CD4-positive, alpha-beta T cell treated with Interleukin-21 for 1 hour (primary cell): ENCODE measurements at places on chromosomes 16 and 17.
A peak's percentile ranks its signal among the peaks of the same experiment; 100 is the strongest.

DNA sequence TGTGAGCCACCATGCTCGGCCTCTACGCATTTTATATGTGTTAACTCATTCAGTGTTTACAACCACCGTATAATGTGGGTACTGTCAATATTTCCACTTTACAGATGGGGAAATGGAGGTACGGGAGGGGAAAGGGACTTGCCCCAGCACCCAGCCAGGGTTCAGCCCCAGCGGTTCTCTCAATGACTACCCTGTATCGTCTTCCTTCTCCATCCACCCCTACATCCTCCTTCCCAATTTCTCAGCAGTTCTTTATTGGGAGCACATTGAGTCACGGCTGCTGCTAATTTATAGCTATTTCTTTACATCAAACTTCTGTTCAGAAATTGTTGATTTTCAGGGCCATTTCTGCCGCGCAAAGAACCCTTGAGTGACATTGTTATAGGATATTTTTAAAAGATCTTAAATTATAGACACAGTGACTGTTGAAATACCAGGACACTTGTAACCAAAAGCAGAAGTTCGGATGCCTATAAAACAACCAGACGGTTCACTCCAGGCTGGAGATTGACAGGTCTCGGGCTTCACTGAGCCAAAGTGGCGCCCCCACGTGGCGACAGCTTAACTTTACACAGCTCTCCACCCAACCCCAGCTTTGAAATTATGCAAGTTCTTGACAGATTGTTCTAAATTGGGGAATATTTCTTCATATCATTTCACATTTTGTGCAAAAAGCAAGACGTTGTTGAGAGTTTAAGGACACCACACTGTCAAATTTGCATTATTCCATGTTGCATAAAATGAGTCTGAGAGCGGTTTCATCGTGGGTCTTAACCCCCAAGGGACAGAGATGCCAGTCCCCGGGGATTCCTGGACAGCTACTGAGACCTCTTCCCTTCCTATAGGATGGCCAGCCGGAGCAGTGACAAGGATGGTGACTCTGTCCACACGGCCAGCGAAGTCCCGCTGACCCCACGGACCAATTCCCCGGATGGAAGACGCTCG lies 11.8 kb downstream of the SYT17 start:
- peak; percentile 35 for DNase-seq

DNA sequence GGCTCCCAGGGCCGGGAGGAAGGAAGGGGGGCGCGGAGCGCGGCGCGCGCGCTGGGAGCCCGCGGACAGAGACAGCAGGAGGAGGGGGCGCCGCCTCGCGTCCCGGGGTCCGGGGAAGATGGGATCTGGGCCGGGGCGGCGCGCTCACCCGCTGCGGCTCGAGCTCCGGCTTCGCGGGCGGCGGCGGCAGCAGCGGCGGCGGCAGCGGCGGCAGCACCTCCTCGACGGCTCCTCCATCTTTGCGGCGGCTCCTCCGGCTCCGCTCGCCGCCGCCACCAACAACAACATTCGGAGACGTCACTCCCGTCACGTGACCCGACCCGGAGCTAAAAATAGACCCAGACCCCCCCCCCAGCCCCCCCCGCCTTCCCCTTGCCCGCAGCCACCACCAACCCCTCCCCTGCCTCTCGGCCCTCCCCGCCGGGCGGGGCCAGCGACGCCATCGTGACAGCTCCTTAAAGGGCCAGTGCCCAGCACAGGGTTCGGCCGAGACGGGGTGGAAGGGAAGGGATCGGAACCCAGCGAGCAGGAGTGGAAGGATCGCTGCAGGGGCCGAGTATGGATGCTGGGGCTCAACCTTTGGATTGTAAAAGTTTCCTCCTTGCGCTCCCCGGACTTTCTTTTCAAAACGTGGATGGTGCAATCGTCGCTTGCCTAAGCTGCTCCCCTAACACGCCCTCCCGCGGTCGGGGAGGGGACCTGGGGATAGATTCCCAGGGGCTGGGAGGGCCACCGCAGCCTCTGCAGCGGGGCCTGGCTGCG lies at the start of gene HDAC5:
Gene HDAC5, minus strand, starts transcription at position 286 of the 762 bp plus-strand sequence. CDS start 6,126 bp downstream, outside the sequence.
- peak; percentile 96 for DNase-seq

DNA sequence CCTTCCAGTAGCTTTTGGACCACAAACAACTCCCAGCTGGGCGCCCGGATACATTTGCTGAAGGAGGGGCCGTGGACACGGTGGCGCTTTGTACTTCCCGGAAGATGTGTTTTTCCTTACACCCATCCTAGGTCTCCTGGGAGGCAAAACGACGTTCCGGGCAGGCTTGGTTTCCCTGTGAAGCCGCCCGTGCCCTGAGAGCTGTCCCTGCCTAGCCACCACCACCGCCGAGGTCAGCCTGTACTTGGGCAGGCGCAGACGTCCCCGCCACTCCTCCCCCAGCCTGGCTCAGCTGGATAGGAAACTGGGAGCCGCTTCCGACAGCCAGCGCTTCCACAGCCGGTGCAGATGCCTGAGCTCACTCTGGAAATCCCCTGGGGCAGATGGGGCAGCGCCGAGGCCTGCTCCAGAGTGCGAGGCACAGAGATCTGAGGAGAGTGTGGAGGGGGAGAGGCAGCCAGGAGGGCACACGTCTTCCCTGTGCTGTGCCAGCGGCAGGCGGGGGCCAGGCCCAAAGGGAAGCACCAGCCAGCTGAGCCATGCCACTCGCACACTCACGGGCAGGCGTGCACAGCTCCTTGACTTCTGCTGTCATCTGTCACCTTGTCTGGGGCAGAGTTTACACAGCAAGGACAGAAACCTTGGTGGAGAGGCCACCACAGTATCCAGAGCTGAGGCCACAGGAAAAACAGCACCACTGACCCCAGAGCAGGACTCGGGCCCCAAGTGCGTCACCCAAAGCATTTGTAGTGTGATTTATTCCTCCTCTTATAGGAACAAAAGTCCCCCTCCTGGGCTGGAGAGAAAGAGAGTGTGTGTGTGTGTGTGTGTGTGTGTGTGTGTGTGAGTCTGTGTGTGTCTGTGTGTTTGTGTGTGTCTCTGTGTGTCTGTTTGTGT lies 3.0 kb downstream of the RHBDF2 start:
- DNase-seq: no peak

DNA sequence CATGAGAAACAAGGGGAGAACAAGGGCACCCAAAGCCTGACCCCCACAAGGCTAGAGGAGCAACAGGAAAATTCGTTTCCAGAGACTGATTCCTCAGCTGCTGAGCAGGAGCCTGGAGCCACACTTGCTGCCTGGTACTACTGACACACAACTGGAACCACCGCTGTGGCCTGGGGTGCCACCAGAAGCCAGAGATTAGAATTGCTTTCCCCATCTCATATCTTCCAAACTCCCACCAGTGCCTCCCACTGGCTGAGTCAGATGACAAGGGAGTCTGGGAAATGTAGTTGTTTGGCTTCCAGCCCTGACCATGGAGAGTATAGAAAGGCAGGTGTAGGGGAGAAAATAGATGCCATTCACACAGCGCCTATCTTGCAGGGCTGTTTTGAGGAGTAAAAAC lies 4.1 kb upstream of the TMEM11 start:
- DNase-seq: no peak

DNA sequence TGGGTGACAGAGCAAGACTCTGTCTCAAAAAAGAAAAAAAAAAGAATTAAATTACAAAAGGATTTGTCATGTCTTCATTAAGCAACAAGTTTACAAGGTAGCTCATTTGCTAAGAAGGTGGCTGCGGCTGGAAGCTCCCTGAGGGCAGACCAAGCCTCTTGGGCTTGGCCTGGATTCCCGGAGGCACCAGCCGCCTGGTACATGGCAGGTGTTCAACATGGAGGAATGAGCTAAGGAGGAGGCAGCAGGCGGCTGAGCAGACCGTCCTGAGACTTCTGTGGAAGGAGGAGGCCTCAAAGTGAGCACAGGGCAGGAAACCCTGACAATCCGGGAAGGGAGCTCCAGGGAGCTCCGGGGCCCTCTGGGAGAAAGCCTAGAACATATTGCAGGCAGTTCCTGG lies 3.2 kb upstream of the MYLK3 start:
- no peak for DNase-seq

GRCh38 chr17:60065136-60065535 lies 13.6 kb downstream of the HEATR6 start:
- no peak for DNase-seq

- DNase-seq: peak; percentile 96
These were observed 1.4 kb downstream of the EIF5A start for GRCh38 chr17:7308625-7309433.

GRCh38 chr16:77736879-77737278 lies 14.6 kb downstream of the NUDT7 start:
- no peak for DNase-seq

DNA sequence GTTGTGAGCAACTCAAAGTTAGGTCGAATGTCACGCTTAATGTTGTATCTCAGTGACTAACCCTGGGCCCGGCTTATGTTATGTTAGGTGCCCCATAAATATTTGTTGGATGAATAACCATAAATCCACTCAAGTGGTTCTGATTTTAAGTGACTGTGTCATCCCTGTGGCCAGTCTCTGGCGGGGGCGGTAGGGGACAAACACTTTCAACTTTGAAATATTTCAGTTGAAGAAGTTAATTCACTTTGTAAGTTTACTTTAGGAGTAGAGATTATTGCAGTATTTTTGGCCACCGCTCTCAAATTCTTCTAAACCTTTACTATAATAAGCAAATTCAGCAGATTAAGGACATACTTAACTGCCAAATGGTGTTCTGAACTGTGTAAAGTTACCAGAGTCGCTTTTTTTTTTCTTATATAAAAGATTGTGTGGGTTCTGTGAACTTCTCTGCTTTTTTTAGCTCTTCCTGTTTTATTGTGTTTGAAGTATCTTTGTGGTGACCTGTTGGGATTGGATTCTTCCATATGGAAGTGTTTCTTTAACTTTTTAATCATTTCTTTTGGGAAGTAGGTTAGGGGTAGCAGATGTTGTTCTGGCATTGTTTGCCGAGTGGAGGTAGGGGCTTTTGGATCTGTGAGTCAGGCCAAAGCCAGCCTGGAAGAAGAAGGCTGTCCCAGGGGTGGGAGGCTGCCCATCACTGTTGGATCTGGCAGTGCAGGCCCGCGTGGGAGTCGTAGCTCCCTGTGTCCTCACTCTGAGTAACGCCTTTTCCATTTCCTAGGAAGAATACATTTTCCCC lies 61.4 kb upstream of the TBX2 start:
- DNase-seq: no peak

DNA sequence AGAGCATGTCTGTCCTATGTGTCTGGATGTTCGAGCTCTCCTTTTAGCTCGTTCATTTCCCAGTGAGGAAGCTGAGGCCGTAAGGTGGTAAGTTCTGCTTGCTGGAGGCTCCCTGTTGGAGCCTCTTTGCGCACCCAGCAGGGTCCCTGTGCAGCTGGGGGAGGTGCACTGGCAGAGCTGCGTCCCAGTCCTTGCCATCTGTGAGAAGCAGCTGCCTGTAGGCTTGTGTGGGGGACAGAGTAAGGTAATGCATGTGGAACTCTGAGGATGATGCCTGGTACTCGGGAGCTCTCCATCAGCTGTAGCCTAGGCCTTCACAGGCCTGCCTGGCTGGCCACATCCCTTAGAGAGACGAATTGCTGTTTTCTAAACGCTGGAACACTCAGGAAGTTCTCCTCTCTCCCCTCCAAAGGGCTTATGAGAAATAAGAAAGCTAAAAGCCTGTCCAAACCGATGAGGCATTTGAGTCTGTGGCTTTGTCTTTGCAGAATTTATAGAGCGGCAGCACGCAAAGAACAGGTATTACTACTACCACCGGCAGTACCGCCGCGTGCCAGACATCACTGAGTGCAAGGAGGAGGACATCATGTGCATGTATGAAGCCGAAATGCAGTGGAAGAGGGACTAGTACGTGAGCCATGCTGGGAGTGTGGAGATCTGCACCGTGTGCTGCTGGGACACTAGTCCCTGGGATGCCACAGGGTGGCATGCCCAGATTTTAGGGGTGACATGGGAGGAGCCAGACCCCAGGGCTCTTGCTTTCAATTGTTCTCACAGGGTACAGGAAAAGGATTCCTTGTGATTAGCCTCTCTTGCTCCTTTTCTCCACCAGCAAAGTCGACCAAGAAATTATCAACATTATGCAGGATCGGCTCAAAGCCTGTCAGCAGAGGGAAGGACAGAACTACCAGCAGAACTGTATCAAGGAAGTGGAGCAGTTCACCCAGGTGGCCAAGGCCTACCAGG lies 1.6 kb downstream of the NDUFB10 start:
- DNase-seq: peak; percentile 49
